ENCODE measurements at places on chromosomes 12 and 14. TPM values are rescaled to one million over a fixed set of nuclear protein-coding genes. Genes with fewer than 3 reads are reported as not detected.
A peak's percentile ranks its signal among the peaks of the same experiment; 100 is the strongest.

DNA sequence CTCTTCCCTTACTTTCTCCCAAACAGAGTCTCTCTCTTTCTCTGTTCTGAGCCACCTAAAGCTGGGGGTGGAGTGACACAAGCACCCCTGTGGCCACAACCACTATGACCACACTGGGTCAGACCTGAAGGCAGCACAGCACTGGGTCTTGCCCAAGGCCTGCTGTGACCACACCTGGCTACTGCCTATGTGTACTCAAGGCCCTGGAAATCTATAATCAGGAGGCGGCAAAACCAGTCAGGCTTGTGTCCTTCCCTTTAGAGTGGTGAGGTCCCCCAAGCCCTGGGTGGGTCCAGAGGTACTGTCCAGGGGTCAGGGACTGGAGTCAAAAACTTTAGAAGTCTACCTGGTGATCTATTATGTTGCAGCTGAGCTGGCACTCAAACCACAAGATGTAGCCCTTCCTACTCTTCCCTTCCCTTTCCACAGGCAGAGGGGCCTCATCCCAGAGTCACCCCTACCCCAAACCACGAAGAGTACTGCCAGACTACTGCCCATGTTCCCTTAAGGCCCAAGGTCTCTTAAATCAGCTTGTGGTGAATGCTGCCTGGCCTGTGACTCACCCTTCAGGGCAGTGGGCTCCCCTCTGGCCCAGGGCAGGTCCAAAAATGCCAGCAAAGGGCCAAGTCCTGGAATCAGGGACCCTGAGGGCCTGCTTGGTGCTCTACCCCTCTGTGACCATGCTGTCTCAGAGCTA lies 179.8 kb upstream of the DYRK2 start:
- no peak for DNase-seq

GRCh38 chr12:132163041-132163910 lies 19.0 kb downstream of the NOC4L start:
- no peak for DNase-seq

DNA sequence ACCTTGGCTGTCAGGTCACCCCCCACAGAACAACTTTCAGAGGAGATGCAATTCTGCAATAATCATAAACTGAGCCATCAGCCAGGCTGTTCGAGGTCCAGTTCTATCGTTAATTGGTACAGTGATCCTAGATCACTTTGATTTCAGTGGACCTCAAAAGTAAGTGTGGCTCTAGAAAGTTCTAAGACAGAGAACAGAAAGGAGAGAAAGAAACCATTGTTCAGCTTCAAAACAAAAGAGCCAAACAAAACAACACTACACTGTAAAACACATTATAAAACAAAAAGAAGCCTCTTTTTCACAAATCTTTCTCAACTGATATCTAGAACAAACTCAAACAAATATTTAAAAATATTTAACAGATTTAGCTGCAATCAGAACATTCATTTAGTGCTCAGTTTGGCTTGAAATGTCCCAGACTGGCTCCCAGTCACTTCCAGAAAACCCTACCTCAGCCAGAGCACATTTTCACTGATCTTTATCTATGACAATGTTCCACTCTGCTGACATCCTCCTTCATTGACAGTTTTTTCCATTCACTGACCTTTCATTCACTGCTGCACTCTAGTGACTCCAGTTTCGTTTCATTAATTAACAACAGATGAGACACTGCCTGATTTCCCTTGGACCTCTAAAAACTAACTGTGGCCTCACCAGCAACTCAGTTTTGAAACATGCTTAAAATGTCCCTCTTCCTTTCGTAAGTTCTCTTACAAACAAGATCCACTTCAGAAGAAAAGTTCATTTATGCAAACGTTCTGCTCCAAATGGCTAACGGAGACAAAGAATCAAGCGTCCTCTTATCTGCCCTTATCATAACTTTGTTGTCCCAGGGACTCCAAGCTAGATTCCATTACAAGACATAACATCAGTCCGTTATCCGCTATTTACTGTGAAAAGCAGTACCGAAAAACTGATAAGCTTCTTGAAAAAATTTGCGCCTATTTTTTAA lies 56.8 kb downstream of the DUSP16 start:
- no peak for DNase-seq

DNA sequence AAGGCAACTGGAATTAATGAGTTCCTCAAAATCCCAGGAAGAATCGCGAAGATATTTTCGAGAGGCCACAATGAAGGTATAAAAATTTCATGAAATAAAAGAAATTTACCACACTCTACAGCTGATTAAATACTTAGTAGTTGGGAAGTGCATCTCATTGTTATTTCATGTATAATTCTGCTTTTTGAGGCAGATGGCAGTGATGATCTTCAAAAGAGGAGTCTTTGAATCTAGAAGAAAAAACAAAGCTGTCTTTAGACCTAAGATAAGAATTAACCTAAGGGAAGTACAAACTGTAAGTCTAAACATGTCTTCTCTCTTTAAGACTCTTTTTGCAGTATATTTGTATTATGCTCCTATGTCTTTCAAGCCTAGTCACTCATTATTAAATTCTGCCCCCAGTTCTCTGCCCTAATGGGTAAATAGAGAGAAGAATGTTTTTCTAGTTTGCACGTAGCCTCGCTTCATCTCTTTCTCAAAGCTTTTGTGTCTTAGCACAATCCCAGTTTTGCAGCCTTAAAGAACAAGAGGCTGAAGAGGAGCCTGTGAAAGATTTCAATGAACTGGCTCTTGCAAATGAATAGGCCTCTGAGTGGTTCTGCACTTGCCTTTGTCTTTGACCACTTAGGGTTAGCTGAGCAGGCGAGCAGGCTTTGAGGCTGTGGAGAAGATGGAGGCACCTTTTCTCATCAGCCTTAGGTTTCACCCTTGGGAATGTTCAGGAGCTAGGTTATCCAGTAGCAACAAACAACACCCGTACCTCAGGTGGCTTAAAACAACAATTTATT lies 32.7 kb downstream of the CFAP54 start:
- DNase-seq, result no peak

DNA sequence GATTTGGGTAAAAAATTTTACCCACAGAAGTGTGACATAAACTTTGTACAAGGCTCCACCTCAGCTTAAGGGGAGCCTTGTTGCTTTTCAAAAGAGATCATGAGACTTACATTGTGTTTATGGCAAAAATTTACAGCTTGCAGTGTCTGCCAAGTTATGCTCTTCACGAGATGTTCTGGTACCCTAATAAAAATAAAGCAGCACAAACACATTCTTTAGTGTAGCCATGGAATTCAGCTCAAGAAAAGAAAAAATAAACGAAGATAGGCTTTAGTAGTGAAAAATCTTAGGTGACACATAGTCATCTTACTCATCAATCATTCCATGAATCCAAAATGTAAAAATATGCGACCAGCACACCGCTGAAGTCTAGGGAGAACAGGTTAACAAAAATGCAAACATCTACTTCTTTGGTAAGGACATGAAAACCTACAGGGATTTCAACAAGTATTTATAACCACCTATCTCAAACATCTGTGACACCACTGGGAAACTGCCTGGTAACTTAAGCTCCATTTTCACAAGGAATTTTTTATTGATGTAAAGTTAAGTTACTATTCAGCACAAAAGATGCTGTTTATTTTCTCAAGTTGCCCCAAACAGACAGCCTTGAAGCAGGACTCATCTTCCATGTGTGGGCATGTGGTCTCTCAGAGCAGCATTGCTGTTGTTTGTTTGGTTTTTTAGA lies 32.9 kb downstream of the DMAC2L start:
- no peak for DNase-seq

The CLECL1 gene
- total RNA-seq, result not detected

The SMCO2 gene
- not detected for total RNA-seq

The MYH6 gene
- total RNA-seq, result not detected

DNA sequence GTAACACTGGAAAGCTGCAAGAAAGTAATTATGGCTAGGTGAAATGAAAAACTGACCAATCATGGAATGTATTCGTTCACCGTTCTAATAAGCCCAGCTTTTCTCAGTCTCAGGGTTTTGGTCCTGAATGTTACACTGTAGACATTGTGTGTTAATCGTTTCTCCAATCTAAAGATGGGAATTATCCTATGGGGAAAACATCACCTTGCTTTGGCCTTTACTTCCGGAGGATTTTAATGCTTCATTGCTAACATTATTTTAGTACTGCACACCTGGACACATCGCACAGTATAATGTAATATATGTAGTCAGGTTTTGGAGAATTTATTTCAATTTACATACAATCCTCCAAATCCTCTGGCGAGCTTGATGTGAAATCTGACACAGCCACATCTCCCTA lies 1.2 kb upstream of the TRHDE start:
- no peak for DNase-seq

GRCh38 chr14:92590176-92590575 lies 76.6 kb downstream of the RIN3 start:
- DNase-seq, result no peak

- DNase-seq, result no peak
Observed at GRCh38 chr12:34244608-34245007, 222.3 kb downstream of the ALG10 start.

DNA sequence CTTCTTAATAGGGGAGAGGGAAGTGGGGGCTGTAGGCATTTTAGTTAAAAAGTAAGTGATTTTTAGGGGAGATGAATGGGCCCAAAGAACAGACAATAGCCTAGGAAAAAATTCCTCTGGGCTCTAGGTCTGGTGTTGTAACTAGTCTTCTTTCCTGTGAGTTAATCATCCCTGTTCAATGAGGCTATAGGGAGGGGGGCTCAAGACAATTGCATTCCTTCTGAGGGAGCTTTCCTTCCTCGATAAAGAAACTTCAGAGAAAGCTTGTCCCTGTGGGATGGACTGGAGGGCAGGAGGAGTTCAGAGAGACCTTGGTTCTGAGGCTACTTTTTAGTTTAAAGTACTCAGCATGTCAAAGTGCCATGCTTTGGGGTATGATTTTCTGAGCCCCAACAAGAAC lies 127.2 kb downstream of the BBS10 start:
- no peak for DNase-seq

DNA sequence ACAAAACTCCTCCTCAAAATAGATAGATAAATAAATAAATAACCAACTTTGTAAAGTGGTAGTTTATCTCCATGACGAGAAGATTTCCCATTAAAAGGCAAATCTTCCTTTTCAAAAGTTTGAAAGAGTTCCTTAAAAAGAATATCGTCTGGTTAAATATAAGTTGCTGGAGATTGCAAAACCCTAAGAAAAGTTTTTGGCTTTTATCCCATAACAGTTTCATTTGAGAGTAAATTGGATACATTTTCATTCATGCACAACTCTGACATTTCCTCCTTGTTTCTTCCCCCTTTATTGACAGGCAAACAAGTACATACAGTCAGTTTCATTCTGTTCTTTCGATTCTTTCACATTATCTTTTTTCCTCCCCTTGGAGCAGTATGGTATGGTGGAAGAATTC lies 45.4 kb upstream of the BTG1 start:
- no peak for DNase-seq

DNA sequence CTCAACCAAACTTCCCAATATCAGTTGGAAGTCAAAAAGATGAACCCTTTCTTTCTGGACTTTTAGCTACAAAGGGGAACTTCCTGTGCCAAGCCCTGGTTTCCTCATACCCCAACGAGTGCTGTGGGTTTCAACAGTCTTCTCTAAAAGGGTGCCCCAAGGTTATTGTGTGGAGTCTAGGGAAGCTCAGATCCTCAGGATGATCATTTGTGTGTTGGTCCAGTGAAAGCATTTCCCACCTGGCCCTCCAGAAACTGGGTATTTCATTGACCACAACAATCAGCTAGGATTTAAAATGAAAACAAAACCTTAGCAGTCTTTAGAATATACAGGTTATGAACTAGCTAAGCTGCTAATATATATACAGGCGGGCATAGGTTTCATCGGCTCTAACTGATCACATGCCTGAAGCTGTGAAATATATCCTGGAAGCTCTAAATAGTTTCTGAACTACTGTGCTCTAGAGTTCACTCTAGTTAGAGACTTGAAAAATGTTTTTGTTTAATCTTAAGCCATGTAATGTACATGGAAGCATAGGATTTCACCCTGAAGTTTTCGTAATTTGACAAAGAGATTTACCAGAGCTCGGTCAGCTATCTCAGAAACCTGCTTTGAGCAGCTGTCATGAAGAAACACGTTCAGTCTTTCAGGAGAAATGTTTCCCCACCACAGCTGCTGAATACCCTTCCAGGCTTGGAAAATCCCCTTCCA lies 29.6 kb downstream of the P2RX4 start:
- no peak for DNase-seq

GRCh38 chr12:54053003-54053750 lies 458 bp upstream of the HOXC4 start:
- no peak for DNase-seq

DNA sequence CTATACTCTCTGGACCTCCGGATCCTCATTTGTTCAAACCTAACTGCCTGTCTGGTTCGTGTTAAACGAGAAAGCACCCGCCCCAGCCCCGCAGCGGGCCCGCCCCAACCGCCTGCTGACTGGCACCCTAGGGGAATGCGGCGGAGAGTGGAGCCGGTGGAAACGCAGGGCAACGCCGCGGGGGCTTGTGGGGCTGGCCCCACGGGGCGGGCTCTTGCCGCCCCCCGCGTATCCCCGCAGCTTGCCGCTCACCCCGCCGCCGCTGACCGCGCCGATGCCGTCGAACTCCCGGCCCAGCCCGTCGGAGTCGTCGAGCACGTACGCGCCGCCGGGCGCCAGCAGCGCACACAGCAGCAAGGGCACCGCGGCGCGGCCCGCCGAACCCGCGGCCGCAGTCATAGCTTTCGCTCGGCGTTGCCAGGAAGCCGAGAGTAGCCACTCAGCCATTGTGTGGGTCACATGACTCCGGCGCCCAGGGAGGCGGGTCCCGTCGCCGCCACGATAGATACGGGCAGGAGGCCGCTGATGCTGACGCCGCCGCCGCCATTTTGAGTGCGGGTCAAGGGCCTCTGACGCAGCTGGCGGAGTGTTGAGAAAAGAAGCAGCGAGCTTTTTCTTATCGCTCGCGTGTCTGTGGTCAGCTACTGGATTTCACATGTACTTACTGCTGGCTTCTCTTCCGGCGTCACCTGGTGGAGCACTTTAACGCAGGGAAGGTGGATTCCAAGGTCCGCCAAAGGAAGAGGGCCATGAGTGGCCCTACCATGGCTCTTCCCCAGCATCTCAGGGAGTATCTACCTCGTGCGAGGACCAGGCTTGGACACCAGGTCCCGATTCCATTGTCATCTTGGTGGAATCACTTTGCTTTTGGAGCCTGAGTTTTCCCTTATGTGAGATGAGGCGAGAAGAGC lies at the start of gene GALC:
GALC (minus strand) TSS at position 465 of the 911 bp plus-strand sequence; CDS start at position 447, 18 bp downstream.
- DNase-seq, result peak; percentile 89

The MFAP5 gene
- 34.5 TPM for total RNA-seq

- no peak for DNase-seq
Observed at GRCh38 chr12:13680916-13681315, 300.5 kb downstream of the GRIN2B start.

The SOAT2 gene
- not detected for total RNA-seq

DNA sequence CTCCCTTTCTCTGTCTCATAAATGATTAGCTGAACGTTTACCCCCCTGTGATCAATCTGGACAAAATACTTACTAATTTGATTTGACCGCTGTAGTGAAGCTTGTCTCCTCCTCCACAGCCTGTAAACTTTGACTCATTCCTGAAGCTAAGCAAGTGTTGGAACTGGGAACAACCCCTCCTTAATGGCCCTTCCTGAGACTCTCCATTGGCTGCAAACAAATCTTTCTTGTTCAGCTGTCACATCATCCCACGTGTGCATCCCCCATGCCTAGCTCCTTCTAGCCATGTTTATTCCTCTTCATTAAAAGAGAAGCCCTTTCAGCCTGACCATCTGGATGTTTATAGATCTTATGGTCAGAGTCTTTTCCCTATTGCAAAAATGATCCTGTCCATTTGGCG lies 281.2 kb downstream of the RGS6 start:
- no peak for DNase-seq

The BHLHE41 gene
- total RNA-seq, result 4.6 TPM
